ENCODE measurements at places on chromosomes 7 and 10.

DNA sequence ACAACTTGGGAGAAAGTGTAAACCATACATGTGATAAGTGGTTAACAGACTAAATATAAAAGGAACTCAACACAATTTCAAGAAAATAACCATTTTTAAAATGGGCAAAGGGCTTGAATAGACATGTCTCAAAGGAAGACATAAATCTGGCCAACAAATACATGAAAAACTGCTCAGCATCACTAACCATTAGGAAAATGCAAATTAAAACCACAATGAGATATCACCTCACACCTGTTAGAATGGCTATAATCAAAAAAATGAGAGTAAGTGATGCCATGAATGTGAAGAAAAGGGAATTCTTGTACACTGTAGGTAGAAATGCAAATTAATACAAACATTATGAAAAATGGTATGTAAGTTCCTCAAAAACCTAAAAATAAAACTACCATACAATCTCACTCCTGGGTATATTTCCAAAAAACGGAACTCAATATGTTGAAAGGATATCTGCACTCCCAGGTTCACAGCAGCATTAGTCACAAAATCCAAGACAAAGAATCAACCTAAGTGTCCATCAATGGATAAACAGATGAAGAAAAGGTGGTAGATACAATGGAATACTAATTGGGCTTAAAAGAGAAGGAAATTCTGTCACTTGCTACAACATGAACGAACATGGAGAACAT, 5.6 kb downstream of the SNX13 start:
- no peak for DNase-seq

DNA sequence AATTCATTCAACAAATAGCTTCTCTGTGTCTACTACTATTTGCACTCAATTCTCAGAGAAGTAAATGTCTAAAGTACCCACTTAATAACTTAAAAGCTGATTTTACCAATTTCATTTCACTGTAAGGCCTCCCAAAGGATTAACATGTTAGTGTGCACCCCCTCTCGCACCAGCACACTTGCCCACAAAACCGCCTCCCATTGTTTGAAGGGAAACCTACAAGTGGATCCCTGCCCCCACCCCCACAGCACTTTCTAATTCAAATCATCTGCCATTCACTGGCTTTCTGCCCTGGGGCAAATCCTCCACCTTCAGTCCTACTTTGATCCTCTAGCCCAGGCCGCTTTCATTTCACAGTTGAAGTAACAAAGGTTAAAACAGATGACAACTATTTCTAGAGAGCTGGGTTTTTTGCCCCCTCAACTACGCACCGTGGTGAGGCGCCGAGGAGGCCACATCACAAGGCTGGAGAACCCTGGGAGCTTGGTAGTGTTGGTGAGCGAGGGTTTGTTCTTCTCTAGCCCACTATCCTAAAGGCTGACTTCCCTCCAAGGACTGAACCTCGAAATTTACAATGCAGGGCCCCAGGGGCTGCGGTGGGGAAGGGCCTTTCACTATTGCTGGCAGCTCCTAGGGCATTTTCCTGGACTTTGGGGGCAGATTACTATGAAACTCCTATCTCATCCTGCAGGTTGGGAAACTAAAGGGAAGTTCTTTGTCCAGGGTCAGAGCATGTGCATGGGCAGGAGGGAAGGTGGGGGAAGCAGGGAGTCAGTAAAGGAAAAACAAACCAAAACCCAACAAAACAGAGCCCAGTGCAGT, 517.4 kb upstream of the ZMIZ1 start:
- DNase-seq: no peak

- no peak for DNase-seq
These were observed 274.4 kb upstream of the SEMA3A start for GRCh38 chr7:84469034-84469433.

DNA sequence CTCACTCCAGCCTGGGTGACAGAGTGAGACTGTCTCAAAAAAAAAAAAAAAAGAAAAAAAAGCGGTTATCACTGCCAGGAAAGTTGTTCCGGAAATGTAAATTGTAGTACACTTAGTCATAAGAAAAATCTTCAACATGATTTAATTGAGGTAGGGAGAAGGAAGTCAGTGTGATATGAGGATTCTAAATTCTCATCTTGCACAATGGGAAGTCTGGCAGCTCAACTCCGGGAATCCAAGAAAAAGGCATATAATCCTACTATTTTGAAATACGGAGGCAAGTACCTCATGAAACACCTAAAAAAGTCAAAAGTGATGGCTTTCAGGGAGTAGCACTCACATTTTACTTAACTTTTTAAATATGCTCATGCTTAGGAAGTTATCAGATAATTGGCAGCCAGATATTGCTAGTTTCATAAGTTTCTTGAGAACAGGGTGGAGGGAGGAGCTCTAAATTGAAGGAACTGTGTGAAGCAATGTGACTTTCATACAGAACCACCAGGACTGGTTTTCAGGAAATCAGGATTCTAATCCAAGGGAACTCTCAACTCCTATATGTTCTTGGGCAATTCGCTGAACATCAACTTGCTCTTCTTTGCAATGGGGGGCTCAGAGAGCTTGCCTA, 2.7 kb upstream of the C7orf25 start:
- no peak for DNase-seq

DNA sequence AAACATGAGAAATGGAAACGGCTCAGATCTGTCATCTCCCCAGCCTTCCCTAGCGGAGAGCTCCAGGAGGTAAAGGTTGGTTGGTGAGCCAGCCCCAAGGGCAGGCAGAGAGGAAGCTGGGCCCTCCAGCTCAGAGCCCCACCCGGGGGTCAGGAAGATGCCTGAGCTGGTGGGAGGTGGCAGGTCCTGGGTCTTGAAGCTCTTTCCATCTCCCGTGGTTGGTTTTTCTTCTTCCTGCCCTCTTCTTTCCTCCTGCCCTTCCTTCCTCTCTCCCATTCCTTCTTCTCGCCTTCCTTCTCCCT, 384.2 kb upstream of the FOXK1 start:
- DNase-seq: no peak

GRCh38 chr7:7977774-7978173, 9.2 kb downstream of the GLCCI1 start:
- DNase-seq: no peak
